GDM1 (cell line): ENCODE measurements at places on chromosomes 2 and 18.

- no peak for DNase-seq
Measured at GRCh38 chr2:33090553-33091134, 143.9 kb downstream of the LTBP1 start.

- DNase-seq, result no peak
Measured at GRCh38 chr18:11178951-11179549, 29.7 kb upstream of the PIEZO2 start.

GRCh38 chr2:173978447-173978846 is 13.3 kb upstream of the SP3 start:
- no peak for DNase-seq

- no peak for DNase-seq
Measured at GRCh38 chr2:127217470-127218325, 2.4 kb downstream of the CYP27C1 start.

- no peak for DNase-seq
Measured at GRCh38 chr18:49656073-49656692, 94.3 kb downstream of the LIPG start.

DNA sequence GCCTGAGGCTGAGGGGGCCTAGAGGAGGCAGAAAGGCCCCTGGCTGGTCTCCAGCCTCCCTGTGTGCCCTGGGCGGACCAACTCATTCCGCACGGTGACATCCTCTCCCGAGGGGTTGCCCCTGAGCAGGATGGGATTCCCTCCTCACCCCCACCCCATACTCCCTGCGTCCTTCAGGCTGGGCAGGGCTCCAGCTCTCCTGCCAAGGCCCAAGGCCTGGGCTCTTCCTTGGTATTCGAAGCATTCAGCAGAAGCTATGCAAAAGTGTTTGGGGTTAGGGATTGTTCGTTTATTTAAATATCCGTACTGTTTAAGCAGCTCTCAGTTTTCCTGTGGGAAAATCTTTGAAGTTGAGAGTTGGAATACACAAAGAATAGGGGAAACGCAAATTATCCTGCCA is 113.1 kb upstream of the RAB12 start:
- DNase-seq, result no peak

GRCh38 chr2:175187378-175187777 is 5.9 kb upstream of the ATP5MC3 start:
- peak; percentile 3 for DNase-seq

- no peak for DNase-seq
Measured at GRCh38 chr2:125870264-125870663, 785.7 kb upstream of the GYPC start.

DNA sequence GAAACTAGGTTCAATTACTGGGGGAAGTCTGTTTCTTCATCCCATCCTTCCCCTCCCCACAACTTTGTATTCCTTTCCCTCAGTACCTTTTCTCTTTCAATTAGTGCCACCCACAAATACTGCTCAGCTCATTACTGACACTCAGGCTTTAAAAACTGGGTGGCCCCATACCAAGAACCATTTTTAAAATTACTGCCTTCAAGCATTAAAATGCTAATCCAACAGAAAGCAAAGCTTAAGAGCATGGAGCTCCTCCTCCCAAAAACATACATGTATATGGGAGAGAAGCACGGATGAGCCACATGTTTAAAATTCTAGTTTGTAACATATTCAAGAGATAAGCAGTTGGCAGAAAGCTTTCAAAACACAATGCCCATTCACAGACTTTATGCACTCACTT is 44.0 kb downstream of the IRS1 start:
- no peak for DNase-seq

DNA sequence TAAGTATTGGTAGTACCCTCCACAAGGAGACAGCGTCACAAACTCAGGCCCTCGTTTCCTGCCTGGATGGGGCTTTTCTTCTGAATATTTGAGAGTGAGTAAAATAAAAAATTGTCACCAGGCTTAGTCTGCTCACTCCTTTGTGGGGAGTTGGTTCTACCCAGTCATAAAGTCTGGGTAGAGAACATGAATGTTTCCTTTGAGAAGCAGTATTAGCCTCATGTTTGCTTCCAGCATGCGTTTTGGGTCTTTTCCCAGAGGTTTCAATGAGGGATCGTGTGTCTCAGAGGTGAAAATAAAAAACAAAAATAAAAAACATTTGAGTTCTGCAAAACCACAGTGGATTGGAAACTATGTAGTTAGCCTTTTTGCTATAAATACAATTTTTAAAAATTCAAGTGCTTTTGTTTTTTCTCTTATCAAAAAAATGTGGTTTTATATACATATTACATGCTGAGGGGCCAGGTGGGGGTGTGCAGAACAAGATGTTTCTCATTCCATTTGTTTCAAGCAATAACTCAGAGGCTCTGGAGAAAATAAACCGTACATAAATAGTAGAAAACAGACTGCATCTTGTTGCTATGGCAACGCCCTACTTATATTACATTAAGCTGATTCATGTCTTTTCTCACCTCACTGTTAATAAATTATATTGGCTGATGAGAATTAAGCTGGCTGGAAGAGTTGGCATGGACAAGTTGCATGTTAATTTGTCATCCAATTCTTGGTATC is 225.4 kb upstream of the FBXO11 start:
- no peak for DNase-seq

DNA sequence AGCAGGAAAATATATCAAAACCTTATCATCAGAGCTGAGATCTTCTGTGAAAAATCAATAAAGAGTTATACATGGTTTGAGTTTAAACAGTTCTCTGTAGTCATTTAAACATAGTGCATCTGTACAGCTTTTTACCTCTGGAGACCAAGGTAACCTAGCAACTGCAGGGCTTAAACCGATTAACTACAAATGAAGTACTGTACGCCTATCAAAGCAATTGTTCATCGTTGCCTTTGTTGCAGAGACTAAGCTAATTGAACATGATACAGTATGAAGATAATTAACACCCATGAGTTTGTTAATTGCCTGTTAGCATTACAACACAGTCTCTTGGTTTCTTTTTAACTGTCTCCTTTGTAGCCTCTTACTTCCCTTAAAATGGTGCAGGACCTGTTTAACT is 147.9 kb downstream of the LNPK start:
- no peak for DNase-seq

GRCh38 chr2:216932863-216933548 is 73.1 kb upstream of the TNP1 start:
- DNase-seq, result no peak
